ENCODE measurements at places on chromosomes 12 and 14.

GRCh38 chr14:86404425-86404824, 874.5 kb downstream of the FLRT2 start:
- DNase-seq, result no peak

- no peak for DNase-seq
Observed at GRCh38 chr12:93460003-93460402, 7.3 kb upstream of the MRPL42 start.

DNA sequence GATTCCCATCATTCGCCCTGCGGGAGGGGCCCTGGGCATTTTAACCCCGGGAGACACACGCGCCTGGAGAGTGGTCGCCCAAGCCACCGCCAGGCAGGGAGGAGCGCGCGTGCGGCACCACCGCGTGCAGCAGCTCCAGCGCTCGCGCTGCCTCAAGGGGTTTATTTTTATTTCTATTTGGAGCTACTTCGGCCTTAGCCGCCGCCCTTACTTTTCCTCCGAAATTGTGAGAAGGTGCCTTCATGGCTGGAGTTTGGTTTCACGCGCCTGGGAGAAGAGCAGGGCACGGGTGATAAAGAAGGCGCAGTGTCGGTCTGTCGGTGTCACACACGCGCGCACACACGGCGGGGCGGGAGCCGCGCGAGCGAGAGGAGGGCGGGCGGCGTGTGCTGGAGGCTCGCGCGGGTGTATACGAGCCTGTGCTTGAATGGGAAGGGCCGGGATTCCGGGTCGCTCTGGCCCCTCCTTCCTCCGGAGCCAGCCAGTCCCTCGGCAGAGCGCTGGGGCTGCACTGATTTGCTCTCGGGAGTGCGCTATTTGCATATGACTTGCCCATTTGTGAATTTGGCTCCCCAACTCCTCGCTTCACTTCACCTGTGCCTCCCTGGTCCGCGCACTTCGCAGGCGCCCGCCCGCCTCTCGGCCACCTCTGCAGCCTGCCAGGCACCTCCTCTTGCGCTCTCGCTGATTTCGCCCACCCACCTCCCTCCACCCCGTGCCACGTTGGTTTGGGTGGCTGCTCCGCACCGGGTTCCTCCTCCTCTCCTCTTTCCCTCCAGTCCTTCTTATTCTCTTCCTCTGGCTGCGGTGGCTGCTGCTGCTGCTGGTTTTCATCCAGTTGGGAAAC, 932.3 kb downstream of the DIO2 start:
- DNase-seq, result peak; percentile 84

DNA sequence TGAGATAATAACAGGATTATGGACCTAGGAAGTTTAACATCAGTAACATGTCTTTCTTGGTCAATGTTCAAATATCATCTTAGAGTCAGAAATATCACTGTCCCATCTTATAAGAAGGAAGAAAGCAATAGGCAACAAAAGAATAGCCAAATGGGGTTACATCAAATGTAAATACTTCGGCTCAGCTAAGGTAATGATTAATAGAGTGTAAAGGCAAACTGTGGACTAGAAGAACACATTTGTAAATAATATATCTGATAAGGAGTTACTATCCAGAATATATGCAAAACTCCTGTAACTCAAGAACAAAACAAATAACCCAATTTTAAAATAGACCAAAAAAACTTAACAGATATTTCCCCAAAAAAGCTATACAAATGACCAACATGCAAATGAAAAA, 630.3 kb downstream of the RPS29 start:
- DNase-seq, result no peak

- DNase-seq, result no peak
Observed at GRCh38 chr12:40762072-40762471, 69.8 kb downstream of the CNTN1 start.

All from NCI-H774 (cell line).